ENCODE measurements at places on chromosomes 16 and 17.

GRCh38 chr17:78717431-78717980 lies 64.6 kb downstream of the CYTH1 start:
- no peak for DNase-seq

GRCh38 chr17:2716649-2717048 lies 5.1 kb upstream of the CLUH start:
- DNase-seq, result peak; percentile 55

GRCh38 chr17:41967141-41967920 lies 736 bp downstream of the CNP start:
- peak; percentile 39 for DNase-seq

DNA sequence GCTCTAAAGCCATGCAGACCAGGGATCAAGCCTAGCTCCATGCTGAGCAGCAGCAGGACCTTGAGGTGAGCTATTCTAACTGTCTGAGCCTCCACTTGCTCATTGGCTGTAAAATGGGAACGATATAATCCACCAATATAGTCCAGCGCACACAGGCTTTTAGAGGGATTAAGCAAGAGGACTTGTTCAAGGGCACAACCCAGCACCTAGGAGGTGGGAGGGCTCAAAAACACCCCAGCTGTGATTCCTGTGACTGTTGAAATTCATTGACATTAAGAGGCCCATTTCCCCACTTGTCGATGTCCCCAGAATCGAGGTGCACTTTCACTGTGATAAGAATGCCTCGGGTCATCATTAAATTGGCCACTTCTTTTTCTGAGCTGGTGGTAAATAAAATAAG lies 4.1 kb downstream of the USH1G start:
- DNase-seq, result no peak

GRCh38 chr17:30720013-30720471 lies 104.5 kb downstream of the CRLF3 start:
- no peak for DNase-seq

DNA sequence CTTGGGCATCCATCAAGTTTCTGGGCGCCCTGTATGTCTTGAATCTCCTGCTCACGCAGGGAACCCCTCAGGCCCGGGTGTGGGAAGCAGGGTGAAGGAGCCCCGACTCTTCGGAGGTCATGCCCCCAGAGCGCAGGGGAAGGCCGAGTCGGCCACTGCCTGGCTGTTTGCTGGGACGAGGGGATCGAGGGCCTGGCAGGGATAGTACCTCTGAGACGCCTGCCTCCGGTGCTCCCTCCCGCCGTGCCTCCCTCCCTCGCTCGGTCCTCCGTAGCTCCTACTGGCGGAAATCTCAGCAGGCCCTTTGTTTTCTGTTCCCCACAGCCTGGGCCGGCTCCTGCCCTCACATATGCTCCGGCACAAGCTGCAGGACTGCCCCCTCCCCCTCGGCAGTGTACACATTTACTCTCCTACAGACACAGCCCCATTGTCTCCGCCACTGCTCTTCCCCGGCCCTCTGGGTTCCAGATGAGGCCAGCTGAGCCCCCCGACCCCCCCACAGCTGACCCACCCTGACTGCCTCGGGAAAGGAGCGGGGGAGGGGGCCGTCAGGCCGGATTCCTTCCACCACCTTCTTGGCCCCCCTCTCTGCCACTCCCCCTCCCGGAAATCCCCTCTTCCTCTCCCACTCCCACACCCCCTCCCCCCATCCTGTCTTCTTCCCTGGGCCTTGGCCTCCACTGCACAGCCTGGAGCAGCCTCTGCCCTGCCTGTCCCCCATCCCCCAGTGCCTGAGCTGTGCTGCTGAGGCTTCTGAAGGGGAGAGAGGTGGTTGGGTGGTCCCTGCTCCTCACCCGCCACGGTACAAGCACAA lies 1.4 kb downstream of the TRAF4 start:
- peak; percentile 90 for DNase-seq

GRCh38 chr17:36705874-36706731 lies 104.7 kb downstream of the MRM1 start:
- DNase-seq, result peak; percentile 64

- no peak for DNase-seq
Measured at GRCh38 chr17:38660097-38661025, 14.4 kb downstream of the EPOP start.

DNA sequence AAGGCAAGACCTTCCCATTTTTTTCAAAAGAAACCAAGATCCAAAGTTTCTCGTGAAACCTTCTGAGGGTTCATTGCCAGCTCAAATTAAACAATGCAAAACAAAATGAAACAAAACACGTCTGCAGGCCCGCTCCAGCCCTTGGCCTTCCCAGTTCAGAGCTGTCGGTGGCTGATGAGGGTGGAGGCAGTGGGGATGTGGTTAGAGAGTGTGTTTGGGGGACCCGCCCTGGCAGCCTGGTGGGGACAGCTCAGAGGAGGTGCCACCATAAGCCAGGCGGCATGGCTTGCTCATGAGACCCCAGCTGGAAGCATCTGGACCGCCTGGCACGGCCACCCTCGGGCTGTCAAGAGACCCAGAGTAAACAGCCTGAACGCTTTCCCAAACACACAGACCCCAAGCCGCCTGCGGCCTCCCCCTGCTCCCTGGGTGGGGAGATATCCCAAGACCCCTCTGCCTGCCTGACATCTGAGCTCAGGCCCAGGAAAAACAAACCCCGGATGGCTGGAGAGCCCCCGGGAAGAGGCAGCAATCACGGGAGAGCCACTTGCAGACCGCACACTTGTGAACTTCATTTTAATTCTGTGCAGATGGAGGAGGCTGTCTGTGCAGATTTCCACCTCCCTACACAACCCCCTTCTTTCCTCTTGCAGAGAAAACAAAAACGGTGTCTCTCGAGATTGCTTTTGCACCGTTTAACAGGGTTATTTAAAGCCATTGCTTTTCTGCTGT lies 35.4 kb upstream of the LITAF start:
- DNase-seq, result no peak

GRCh38 chr17:1736348-1737281 lies 6.1 kb upstream of the SERPINF2 start:
- DNase-seq, result no peak

- DNase-seq, result no peak
Measured at GRCh38 chr17:33125552-33125950, 133.9 kb downstream of the SPACA3 start.

GRCh38 chr17:58303971-58304749 lies 23.4 kb upstream of the MPO start:
- peak; percentile 86 for DNase-seq

- no peak for DNase-seq
Measured at GRCh38 chr17:29771546-29771945, 148.8 kb upstream of the CORO6 start.

- peak; percentile 78 for DNase-seq
Measured at GRCh38 chr17:61294777-61295176, 104.9 kb upstream of the TBX2 start.

DNA sequence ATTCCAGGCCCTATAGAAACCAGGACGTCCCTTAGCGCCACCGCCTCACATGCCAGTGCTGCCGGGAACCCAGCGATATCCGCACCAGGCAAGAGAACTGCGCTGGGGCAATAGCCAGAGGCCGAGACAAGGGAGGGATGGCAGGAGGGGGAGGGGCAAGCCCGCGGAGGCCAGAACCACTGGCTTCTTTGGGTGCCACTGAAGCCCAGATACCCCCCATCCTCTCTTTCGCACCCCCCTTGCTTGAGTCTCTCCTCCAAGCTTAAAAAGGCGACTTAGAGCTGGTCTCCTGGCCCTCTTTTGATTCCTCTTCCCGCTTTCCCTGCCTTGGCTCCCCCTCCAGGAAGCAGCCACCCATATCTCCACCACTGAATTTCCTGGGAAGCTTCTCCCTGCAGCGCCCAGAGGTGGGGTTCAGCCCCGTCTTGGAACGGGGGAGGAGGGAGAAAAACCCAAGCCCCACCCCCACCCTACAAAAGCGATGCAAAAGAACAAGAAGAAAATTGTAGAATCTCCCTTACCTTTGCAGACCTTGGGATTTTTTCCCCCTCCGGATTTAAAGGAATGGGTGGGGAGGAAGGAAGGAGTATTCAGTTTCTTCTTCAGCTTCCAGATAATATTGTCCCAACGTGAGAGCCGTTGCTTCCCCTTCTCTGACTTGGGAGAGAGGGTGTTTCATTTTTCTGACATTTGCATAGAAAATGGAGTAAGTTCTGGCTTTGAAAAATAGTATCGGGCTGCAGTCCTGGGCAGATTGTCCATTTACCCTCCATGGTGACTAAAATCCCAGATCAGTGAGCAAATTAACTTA lies 622 bp downstream of the HOXB6 start:
- peak; percentile 72 for DNase-seq

- no peak for DNase-seq
Measured at GRCh38 chr16:85326794-85327181, 214.5 kb upstream of the CIBAR2 start.

DNA sequence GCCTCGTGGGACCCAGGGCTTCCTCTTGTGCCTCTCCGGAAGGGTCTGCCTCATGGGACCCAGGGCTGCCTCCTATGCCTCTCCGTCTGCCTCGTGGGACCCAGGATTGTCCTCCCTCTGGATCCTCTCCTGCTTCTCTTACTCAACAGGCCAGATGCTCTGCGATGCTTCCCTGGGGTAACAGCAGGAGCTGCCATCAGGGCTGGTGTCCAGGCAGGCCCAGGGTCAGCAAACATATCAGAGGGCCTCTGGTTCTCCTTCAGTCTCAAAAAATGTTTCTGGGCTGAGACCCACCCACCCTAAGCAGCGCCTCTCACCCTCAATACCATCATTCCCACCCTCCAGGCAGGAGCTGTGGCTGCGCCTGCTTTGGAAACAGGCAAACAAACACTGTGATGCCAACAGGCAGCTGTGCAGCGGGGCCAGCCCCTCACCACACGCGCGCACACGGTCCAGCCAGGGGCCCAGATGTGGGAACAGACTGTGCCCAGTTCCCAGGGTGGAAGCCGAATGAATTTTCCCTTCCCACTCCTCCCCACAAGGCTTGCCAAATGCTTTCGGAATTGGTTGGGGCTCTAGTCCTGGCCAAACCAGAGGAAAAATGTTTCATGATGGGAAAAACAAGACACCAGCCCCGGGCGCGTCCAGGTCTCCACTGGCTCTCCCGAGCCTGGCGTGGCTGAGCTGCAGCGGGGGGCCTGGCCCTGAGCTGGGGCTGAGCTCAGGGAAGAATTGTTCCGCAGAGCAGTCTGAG lies 11.3 kb downstream of the TIMM22 start:
- DNase-seq, result no peak

GRCh38 chr17:77240976-77241375 lies 100.2 kb downstream of the SEC14L1 start:
- no peak for DNase-seq

- no peak for DNase-seq
Measured at GRCh38 chr17:28136923-28137322, 94.4 kb downstream of the NLK start.

- no peak for DNase-seq
Measured at GRCh38 chr16:61721544-61721943, 314.7 kb downstream of the CDH8 start.

DNA sequence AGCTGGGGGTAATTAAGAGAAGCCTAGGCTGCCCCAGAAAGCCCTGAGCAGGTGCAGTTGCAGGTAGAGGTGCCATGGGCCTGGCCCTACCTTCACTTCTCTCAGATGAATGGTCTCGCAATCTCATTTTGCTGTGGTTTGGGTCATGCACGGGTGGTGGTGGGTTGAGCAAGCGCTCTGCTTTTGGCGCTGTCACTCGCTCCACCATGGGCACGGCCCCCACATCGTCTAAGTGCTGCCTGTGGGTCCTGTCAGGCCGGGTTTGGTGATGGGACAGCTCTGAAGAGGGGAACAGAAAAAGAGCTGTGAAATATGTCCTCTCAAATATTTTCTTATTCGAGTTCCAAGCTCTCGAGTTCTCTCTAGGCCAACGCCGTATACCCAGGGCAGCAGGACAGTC lies 39.9 kb downstream of the STH start:
- DNase-seq, result no peak

DNA sequence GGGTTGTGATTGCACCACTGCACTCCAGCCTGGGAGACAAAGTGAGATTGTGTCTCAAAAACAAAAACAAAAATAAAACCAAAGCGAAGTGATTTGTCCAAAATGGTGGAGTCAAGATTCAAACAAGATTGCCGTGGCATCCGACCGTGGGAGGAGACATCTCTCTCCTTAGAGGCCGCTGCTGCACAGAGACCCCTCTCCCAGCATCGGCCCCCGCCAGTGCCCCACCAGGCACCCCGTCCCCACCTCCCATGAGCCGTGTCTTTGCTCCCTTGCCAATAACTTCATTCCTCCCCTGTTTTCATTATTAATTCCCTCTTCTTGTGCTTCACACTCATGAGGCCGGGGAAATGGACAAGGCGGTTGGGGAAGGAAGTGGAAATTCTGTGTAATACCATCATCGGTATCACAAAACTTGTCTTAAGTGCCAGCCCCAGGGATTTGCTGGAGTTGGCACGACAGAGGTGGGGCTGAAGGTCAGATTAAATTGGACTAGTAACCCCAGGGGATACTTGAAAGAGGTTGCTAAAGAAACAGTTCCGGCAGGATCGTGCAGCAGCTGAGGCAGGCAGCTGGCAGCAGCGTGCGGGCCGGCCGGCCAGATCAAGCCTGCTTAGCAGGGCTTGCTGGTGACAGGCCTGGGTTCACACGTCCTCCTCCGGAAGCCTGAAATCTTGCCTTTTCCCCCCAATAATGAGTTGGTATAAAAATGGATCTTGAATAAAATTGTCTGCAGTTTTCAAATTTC lies 66.8 kb downstream of the RTN4RL1 start:
- no peak for DNase-seq

DNA sequence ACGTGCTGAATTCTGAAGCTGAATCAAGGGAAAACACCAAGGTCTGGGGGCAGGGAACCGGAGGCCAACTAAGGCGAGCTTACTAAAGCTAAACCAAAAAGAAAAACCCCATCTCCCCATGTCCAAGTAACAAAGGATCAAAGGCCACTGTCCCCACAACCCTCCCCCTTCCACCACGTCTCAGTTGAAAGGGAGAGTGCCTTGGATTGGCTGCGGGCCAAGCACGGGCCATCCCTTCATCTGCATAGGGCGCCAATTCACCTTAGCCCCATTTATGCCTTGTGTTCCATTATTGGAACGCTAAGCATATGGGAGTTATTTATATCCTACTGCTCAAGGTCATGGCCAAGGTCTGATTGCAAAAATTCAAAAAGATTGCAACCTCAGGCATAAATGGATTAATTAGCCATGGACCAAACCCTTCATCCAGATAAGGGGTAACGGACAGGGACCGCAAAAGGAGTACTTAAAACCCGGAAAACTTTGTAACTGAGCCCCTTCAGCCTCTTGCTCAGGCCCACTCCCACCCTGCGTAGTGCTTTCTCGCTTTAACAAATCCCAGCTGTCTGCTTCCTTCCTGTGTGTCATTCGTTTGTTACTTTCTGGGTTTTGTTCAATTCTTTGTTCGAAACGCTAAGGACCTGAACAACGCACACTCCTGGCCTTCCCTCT lies 740 bp upstream of the ATP6V0D1 start:
- DNase-seq, result no peak

- no peak for DNase-seq
Measured at GRCh38 chr16:12672986-12673385, 130.7 kb downstream of the CPPED1 start.

Measured in ELF-1 (cell line).